ENCODE measurements at places on chromosomes 16 and 17.

- DNase-seq = no peak
These were observed 45.3 kb upstream of the HLF start for GRCh38 chr17:55219459-55219858.

GRCh38 chr16:74623214-74623838 is 16.4 kb upstream of the GLG1 start:
- DNase-seq = peak; percentile 51

- DNase-seq = no peak
These were observed 15.8 kb upstream of the BRD7 start for GRCh38 chr16:50384500-50385135.

- DNase-seq = peak; percentile 73
These were observed 4.3 kb upstream of the MYL4 start for GRCh38 chr17:47204722-47205418.

GRCh38 chr17:50917418-50917743 is 51.2 kb upstream of the TOB1 start:
- DNase-seq = no peak

GRCh38 chr16:56324406-56324805 is 100.9 kb downstream of the AMFR start:
- no peak for DNase-seq

- DNase-seq = no peak
These were observed 49.6 kb downstream of the C16orf95 start for GRCh38 chr16:87267566-87267965.

GRCh38 chr16:576823-577201 is 7.0 kb downstream of the PIGQ start:
- no peak for DNase-seq

- no peak for DNase-seq
These were observed 50.7 kb upstream of the TOB1 start for GRCh38 chr17:50916708-50917417.

- peak; percentile 24 for DNase-seq
These were observed 6.1 kb downstream of the THUMPD1 start for GRCh38 chr16:20735490-20735889.

DNA sequence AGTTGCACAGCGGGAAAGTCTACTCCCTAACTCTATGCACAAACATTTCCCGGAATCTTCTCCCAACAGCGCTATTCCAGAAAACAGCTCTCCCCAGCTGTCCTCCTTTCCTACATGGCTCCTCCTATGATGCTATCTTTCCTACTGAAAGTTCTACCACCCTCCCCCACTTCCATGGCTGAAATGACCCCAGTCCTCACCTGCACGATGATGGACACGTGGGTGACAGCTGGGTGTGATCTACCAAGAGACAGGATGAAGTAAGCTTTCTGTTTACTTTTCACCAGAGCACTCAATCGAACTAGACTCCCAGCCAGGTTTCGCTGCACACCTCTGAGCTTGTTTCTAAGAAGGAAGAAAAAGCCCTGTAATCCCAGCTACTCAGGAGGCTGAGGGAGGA is 10.7 kb downstream of the CTC1 start:
- DNase-seq = no peak

DNA sequence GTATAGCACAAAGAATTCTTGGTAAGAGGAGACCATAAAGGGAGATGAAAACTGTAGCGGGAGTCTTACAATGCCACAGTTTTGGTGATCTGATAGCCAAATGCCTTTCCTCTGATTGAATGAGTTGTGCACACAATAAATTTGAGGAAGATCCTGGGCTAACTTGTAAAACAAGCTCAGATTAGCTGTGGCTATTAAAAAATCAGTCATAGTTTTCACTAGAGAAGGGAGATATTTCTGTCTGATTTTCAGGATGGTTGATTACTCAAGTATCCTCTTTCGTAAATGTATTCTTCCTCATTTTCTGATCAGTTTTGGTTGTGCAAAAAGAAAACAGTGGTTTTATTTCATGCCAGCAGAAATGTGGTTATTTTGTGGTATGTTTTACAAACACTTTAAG is 9.1 kb upstream of the METTL9 start:
- DNase-seq = no peak

DNA sequence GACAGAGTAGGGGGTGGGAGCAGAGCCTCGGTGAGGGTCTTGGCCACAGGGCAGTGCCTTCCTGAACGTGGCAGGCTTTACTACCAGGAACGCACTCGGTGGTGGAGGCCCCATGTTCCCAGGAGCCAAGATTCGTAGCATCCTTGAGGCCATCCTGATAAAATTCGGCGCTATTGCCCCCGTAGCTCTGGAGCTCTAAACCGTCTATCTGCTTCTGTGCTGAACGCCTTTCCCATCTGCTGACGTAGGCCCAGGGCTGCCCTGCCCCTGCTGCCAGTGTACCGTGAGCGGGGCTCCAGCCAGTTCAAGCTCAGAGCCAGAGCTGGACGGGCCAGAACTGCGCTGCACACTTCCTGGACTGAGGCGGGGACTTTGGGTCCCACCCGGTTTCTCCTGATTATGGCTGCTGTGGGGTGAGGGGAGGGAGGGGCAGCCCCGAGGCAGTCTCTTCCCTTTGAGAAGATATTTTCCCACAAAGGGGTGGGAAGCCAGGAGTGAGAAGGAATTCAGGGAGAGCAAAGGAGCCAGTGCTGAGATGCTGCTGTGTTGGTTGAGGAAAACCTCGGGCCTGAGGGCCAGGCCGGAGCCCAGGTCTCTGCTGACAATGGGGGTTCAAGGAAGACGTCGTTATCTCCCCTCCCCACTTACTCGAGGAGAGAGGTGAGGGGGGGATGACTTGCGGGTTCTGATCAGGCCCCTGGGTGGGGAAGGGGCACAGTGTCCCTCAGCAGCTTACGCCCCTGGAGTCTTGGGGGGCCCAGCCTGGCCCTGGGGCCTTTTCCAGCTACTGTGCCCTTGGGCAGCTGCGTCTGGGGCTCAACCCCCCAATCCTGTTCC is 29.4 kb downstream of the OR1D5 start:
- DNase-seq = no peak

DNA sequence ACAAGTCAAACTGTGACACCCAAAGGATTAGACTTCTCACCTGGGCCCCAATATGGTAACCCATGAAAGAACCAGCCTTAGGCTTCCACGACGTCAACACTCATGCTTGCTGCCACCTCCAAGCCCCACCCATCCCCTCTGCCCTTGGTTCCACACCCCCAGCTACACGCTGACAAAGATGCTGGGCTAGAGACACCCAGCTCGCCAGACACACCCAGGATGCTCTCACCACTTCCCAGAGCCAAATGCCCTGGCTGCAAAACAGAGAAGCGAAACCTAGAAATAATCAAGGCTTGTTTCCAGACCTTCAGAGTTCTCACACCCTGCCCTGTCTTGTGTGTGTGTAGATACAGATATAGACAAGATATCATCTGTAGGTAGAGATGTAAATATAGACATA is 26.0 kb upstream of the ADCY9 start:
- DNase-seq = peak; percentile 15

DNA sequence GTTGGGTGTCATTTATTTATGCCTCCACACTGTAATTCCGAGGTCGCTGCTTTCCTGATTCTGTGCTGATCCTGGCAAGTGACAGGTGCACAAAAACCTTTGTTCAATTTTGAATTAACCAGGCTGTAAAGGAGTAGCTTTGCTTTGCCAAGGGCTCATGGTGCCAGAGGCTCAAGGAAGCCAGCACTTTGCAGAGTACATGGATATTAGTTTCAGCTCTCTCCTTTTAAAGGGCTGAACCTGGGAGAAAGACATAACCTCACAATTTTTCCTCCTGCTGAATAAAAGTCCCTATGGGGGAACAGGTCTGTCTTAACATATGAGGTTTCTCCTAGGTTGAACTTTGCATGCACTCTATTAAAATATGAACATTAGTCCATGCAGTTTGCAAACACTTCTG is 227.6 kb upstream of the WSB1 start:
- DNase-seq = no peak

- DNase-seq = no peak
These were observed 65.4 kb downstream of the MAF start for GRCh38 chr16:79535130-79535529.

DNA sequence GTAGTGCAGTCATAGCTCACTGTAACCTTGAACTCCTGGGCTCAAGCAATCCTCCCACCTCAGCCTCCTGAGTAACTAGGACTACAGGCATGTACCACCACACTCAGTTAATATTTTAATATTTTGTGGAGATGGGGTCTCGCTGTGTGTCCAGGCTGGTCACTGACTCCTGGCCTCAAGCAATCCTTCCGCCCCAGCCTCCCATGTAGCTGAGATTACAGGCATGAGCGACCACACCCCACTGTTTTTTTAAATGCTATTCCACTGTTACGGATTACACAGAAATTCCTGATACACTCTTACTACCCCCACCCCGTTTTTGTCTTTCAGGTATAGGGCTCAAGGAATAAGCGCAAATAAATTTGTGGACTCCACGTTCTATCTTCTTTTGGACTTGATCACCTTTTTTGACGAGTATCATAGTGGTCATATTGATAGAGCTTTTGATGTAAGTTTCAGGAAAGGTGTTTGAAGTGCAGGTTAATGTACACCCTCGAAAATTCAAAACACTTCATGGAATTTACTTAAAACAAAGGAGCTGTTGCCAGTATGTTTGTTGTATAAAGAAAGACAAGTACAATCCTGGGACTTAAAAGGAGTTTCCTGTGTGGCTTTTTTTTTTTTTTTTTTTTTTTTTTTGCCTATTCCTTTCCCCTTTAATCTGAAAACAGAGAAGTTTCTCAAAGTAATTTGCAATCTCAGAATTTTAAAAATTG is 26.2 kb upstream of the SLC12A3 start:
- no peak for DNase-seq

DNA sequence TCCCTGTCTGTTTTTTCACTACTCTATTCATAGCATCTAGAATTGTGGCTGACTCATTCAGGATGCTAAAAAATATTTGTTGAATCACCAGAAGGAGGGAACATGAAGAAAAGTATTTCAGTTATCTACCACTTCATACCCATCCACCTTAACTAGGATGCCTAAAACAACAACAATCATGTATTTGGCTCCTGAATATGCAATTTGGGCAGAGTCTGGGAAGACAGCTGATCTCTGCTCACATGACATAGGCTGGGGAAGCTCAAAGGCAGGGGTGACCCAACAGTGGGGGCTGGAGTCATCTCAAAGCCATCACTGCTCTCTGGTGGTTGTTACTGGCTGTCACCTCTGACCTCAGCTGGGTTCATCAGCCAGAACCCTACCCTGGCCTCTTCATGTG is 80.1 kb upstream of the RPL38 start:
- no peak for DNase-seq

DNA sequence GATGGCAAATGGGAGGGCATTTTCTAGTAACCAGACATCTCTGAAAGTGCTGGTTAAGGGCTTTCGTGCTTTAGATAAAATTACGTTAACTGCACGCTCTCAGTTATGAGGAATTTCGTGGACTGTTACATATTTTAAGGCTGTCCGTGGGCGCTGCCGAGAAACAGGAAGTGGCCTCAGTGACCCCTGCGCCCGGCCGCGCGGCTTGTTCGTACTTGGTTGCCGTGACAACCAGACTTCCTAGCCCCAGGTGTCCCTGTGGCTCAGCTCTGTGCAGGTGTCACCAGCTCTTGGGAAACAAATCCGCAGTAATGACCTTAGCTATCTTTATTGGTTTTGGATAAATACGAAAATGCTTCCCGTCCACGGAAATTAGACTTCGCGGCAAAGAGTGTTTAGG is 52.7 kb downstream of the LMF1 start:
- no peak for DNase-seq

DNA sequence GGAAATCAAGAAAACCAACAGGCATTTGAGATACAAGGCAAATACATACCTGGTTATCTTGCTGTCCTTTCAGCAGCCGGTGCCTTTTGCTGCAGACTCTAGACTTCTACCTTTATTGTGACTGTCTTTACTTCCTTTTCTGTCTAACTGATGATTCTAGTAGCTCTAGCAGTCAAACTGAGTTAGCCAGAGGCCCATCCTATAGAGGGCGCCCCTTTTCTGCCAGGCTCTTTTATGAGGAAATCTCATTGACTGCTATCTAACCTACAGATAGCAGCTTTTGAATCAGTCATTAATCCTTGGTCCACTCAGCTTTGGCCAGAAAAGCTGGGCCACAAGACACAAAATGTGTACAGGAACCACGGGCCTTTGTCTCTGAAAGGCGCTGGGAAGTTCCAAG is 87.5 kb upstream of the WSB1 start:
- peak; percentile 47 for DNase-seq

GRCh38 chr17:48198950-48199541 is 91.5 kb downstream of the SNX11 start:
- no peak for DNase-seq

- no peak for DNase-seq
These were observed 46.4 kb upstream of the SDK2 start for GRCh38 chr17:73690676-73691075.

DNA sequence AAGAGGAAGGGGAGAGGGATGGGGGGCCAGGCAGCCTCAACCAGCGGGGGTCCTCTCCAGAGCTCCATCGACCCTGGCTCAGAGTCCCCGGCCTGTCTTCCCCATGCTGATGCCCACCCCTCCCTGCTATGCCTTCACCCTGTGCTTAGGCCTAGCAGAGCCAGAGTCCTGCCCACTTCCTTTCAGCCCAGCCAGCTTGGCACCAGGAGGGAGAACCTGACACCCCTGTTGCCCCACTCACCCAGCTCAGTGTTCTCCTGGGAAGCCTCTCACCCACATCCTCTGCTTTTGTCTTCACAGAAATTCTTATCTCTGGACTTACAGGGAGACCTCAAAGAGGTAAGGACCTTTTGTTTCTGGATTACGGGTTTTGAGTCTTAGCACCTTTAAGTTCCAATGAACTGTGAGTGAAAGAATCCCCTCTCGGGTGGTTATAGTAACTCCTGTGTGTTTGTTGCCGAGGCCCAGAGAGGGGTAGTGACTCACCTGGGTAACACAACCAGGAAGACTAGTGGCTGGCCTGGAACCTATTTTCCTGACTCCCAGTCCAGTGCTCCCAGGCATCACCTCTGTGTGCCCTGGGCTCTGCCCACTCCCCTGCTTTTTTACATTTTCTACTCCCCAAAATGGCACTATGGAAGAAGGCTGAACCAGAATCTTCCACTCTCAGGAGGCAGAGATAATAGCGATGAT is 53.3 kb downstream of the CES1 start:
- no peak for DNase-seq

GRCh38 chr17:77706938-77707337 is 251.6 kb upstream of the TNRC6C start:
- no peak for DNase-seq

DNA sequence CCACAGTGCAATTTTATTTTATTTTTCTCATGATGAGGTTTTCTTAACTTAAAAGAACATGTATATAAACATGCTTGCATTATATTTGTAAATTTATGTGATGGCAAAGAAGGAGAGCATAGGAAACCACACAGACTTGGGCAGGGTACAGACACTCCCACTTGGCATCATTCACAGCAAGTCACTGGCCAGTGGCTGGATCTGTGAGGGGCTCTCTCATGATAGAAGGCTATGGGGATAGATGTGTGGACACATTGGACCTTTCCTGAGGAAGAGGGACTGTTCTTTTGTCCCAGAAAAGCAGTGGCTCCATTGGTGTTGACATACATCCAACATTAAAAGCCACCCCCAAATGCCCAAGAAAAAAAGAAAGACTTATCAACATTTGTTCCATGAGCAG is 12.3 kb upstream of the EFCAB13 start:
- DNase-seq = no peak

GRCh38 chr16:4814542-4815173 is 12.2 kb upstream of the ROGDI start:
- no peak for DNase-seq

Measured in activated CD4-positive, alpha-beta T cell treated with anti-CD3 and anti-CD28 coated beads, Interleukin-10, Interleukin-2, amounts not matched to agents 100 ng/mL and 50 ng/mL, durations not matched to agents 16 hours and 8 hours (primary cell).